ENCODE measurements at places on chromosomes 4 and X. TPM values are rescaled to one million over a fixed set of nuclear protein-coding genes. Genes with fewer than 3 reads are reported as not detected.

The IL13RA1 gene
- total RNA-seq: 109 TPM

The XAGE5 gene
- total RNA-seq: not detected

GRCh38 chr4:2931512-2932301 lies 31.5 kb downstream of the NOP14 start:
- peak; percentile 4 for DNase-seq

The STAP1 gene
- total RNA-seq: 0.78 TPM

The SSX7 gene
- not detected for total RNA-seq

The ADRA2C gene
- total RNA-seq: 232 TPM

GRCh38 chr4:140607852-140608251 lies 39.1 kb upstream of the UCP1 start:
- DNase-seq: no peak

DNA sequence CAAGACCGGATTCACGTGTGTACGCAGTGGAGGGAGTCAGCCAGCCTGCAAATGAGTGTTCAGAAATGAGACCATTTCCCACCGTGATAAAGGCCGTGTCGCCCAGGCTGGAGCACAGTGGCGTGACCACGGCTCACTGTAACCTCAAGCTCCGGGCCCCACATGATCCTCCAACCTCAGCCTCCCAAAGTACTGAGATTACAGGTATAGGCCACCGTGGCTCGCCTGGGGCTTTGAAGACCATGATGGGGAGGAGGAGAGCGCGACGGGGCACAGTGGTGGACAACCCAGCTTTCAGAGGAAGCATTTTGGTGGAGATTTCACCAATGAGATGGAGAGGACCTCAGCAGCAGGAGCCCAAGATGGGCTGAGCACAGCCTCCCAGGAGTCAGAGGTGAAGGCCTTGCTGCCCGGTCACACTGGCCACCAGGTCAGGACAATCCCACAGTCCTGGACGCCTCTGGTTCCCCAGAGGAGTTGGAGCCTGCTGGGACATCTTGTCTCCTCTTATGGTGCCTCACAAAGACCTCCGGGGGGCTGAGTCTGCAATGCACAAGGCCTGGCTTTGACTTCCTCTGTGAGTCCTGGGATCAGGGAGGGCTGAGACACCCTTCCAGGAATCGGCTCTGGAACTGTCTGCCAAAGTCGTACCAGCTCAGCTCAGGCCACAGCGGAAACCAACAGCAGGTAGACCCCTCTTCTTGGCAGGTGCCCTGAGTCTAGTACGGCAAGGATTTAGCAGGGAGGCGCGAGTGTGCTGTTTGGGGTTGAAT lies 22.4 kb upstream of the MXD4 start:
- DNase-seq: no peak

The SLC6A14 gene
- not detected for total RNA-seq

The GAGE13 gene
- not detected for total RNA-seq

- DNase-seq: no peak
Measured at GRCh38 chr4:147482281-147482680, 1.4 kb downstream of the EDNRA start.

GRCh38 chr4:12120968-12121367 lies 692.3 kb upstream of the HS3ST1 start:
- DNase-seq: no peak

The SRPX gene
- total RNA-seq: 65.9 TPM

The BEND4 gene
- 0.28 TPM for total RNA-seq

GRCh38 chrX:148979786-148980185 lies 479.4 kb downstream of the AFF2 start:
- DNase-seq: no peak

GRCh38 chr4:26723216-26723615 lies 137.4 kb upstream of the STIM2 start:
- DNase-seq: no peak

DNA sequence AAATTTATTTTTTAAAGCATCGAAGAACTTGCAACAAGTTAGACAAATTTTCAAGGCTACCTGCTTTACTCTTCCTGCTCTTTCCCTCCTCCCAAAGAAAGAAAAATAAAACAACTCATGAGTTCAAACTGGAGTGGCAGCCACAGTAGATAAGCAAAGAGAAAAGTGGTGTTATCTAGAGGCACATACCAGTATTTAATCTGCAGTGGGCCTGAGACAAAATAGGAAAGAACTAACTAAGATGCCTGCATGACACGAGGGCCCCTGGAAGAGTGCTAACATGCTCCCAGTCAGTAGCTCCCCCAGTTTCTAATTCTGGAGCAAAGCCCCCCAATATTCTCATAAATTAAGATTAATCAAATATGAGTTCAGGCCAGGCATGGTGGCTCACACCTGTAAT lies 7.9 kb downstream of the ARL9 start:
- DNase-seq: no peak

DNA sequence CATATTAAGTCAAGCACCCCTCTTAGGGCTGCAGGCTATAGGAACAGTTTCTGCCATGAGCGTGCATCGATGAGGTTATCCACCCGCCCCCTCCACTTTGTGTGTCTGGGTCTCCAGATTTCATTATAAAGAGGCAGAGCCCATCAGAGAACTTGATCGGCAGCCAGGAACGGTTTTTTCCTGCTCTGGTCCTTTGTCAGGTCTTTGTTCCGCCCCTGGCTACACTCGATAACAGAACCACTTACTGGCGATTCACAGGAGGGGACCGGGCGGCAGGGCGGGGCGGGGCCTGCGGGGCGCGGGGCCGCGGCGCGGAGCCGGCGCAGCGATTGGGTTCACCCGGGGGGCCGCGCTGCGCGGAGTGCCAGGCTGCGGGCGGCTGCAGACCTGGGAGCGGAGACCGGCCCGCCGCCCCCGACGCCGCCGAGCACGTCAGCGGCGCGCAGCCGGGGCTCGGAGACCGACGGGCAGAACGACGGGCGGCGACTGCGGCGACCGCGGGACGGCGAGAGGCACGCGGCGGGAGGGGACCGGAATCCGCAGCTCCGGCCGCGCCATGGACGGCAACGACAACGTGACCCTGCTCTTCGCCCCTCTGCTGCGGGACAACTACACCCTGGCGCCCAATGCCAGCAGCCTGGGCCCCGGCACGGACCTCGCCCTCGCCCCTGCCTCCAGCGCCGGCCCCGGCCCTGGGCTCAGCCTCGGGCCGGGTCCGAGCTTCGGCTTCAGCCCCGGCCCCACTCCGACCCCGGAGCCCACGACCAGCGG lies at the start of gene SLC10A4:
Gene SLC10A4, plus strand, starts transcription at position 338 of the 771 bp plus-strand sequence. Its CDS starts 219 bp downstream, at position 557.
- no peak for DNase-seq

The XKRX gene
- 0.14 TPM for total RNA-seq

DNA sequence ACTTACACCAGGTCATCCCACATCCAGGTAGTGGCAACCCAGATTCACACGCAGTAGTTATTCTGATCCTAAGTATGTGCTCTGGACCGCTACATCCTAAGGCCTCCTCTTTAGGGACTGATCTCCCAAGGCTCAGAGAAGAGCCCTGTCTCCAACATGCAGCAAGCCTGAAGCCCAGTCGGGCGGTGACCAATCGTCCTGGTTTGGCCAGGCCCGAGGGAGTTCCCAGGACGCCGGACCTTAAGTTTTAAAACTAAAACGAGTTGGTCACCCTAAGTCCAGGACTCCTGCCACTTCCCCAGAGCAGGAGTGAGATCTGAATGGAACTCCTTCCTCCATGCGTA lies 385 bp downstream of the LYAR start:
- no peak for DNase-seq

Measured in thoracic aorta (tissue), 2 donors.